CD4-positive, alpha-beta memory T cell (primary cell): ENCODE measurements at places on chromosomes 1 and 21.

GRCh38 chr1:43866201-43866600 lies 67.4 kb upstream of the ARTN start:
- DNase-seq = no peak

- DNase-seq = no peak
Observed at GRCh38 chr1:156511644-156512043, 11.1 kb upstream of the MEF2D start.

DNA sequence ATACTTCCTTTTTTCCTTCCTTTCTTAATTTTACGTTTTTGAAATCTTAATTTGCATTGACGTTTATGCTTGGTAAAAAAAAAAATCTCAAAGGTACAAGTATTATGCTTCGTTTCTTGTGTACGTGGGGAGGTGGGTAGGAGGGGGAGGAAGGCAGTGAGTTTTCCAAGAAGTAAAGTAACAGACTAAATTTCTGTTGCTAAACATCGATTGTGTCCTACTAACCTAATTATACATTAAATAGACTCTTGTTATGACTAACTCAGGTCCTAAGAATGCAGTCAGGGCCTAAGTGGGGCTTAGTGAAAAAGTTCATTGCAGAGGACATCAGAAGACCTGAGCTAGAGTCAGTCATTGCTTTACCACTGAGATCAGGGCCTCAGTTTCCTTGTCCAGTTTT lies 17.5 kb downstream of the NEK7 start:
- peak; percentile 30 for DNase-seq

GRCh38 chr1:214192825-214193643 lies 87.9 kb upstream of the SMYD2 start:
- no peak for DNase-seq

DNA sequence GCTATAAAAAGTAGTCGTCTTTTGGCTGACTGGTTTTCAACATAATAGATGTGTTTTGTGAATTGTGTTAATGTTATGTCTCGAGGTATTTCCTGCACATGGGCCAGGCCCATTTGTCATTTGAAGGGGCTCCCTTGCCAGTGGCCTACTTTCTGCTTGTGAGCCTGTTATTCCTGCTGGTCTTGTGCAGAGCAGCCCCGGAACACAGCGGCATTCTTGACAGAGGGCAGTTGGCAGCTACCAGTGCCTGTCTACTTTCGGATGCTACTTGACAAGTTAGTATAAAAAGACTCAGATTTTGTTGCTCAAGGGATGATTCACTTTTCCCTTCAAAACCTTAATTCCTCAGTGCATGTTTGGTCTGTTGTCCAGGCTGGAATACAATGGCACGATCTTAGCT lies 28.5 kb downstream of the PGM1 start:
- DNase-seq = no peak

DNA sequence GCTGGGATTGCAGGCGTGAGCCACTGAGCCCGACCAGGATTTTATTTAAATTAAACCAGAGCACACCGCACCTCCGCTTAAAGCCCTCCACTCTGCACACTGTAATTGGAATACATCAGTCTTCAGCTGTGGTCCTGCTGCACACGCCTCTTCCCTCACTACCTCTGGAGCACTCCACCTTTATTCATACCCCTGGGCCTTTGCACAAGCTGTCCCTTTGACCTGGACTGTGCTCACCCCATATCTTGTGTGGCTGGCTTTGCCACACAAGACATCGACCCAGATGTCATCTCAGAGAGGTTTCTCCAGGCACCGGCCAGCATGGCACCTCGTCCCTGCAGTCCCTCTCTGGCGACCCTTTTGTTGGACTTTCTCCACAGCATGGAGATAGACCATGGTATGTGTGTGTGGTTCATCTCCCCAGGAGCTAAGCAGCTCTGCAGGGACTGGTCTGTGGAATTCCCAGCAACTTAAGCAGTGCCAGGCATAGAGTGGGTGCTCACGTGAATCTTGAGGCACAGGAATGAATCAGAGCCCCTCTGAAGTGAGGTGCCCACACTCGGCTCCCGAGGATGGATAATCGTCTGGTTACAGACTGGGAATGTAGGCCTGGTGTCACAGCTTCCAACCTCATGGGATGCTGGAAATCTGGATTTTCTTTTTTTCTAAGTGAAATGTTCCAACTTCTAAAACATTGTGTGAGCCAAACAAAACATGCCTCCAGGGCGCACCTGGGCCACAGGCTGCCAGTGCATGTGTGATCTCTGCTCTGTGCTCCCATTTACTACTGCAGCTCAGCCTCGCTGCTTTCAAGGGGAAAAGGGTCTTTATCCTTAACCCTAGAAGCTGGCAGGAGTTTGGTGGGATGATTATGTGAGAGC lies 61.9 kb downstream of the EVA1C start:
- no peak for DNase-seq

GRCh38 chr21:37366482-37367316 lies at the start of gene DYRK1A:
Gene DYRK1A, plus strand, starts transcription at chr21:37366773. Its CDS starts 53,602 bp downstream, at chr21:37420375.
- DNase-seq = peak; percentile 99

- no peak for DNase-seq
Observed at GRCh38 chr1:86201311-86201710, 44.7 kb upstream of the COL24A1 start.

DNA sequence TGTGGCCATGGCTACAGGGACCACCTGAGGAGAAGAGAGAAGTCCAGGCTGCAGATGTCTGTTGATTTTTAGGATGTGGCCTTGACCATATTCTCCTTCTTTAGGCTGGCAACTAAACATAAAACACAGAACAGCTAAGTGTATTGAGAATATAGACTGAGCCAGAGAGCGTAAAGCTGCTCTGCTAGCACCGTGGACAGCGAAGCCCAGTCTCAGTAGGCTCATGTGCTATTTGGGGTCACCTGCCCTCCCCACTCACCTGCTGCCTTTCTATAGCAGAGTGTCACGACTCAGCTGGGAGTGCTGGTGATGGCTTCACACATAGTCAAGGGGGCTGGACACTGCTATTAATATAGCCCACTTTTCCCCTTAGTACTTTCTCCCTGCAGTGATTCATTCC lies 278.5 kb downstream of the KCNH1 start:
- no peak for DNase-seq

GRCh38 chr1:169117599-169117998 lies 11.1 kb downstream of the ATP1B1 start:
- no peak for DNase-seq

GRCh38 chr1:14881775-14882672 lies 271.5 kb upstream of the TMEM51 start:
- DNase-seq = no peak

DNA sequence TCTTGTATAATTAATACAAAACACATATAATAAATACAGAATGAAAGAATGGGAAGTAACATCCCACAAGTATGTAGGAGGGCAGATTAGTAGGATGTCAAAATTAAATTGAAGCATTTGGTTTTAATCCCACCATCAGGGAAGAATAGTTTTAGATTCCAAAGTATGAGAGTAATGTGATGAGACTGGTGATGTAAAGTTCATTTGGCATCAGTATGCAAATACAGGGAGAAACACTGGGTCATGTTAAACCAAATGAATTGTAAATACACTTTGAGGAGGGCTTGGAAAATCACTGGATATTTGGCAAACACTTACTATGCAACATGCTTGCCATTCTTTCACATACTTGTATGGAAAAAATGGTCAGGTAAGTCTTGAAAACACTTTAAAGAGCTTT lies 358.8 kb downstream of the DPYD start:
- DNase-seq = no peak
